T-helper 17 cell (primary cell): ENCODE measurements at places on chromosomes 4 and X.

DNA sequence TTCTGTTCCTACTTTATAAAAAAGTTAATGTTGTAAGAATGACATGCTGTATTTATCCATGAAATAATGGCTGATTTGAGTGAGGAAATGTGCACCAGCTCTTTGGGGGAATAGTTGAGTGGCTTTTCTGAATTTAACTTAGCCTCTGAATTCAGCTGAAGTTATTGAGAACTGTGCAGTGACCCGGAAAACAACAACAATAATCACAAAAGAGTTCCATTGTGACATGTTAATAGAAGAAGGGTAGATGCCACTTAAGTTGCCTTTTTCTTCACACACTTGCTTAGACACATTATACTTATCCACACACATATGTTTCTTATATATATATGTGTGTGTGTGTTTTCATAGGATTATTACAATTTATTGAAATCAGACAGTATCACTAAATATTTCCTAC, 301.2 kb downstream of the BMPR1B start:
- no peaks in the 10 kb centered on the region for H3K36me3 ChIP-seq
- no peak for DNase-seq

DNA sequence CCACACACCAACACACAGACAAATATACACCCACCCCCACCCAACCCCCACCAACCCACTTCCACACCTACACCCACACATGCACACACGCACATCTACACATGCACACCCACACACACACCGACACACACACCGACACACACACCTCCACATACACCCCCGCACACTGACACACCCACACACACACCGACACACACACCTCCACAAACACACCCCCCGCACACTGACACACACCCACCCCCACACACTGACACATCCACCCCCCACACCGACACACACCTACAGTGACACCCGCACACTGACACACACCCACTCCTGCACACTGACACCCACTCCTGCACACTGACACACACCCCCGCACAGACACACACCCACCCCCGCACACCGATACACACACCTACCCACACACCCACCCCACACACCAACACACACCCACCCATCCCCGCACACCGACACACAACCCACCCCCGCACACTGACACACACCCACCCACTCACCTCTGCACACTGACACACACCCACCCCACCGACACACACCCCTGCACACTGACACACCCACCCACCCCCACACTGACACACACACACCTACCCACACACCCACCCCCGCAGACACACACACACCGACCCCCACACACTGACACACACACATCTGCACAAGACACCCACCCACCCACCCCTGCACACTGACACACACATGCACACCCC, 31.1 kb downstream of the FGFRL1 start:
- no peak overlapping the region for H3K27ac ChIP-seq
- H3K27me3 ChIP-seq: peaks cover 17% of the 10 kb centered on the region
- no peaks in the 10 kb centered on the region for H3K36me3 ChIP-seq
- DNase-seq: no peak
- no peak overlapping the region for H3K4me3 ChIP-seq
- H3K4me1 ChIP-seq: peaks cover 6% of the 10 kb centered on the region

- H3K27me3 ChIP-seq: no peaks in the 10 kb centered on the region
- DNase-seq: no peak
- no peaks in the 10 kb centered on the region for H3K4me1 ChIP-seq
- H3K4me3 ChIP-seq: no peak overlapping the region
Measured at GRCh38 chr4:171896426-171896825, 83.2 kb downstream of the GALNTL6 start.

DNA sequence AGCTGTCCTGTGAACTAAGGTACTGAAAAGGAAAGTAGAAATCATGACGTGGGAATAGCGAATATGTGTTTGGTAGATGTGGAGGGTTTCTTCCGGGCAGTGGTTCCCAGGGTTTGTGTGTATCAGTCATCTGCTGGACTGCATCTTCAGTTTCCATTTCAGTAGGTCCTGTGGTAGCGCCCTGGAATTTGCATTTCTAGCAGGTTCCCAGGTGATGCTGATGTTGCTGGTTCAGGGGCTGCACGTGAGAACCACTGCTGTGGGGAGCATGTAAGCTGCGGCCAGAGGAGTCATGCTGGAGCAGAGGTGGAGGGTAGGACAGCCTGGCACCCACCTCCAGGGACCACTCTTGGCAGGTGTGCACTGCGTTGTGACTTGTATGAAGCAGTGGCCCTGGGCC, 47.1 kb downstream of the ARHGAP10 start:
- H3K4me3 ChIP-seq: peak overlapping the region; percentile 37
- H3K36me3 ChIP-seq: no peaks in the 10 kb centered on the region
- H3K27me3 ChIP-seq: no peaks in the 10 kb centered on the region
- peaks cover 37% of the 10 kb centered on the region for H3K4me1 ChIP-seq
- no peak for DNase-seq

DNA sequence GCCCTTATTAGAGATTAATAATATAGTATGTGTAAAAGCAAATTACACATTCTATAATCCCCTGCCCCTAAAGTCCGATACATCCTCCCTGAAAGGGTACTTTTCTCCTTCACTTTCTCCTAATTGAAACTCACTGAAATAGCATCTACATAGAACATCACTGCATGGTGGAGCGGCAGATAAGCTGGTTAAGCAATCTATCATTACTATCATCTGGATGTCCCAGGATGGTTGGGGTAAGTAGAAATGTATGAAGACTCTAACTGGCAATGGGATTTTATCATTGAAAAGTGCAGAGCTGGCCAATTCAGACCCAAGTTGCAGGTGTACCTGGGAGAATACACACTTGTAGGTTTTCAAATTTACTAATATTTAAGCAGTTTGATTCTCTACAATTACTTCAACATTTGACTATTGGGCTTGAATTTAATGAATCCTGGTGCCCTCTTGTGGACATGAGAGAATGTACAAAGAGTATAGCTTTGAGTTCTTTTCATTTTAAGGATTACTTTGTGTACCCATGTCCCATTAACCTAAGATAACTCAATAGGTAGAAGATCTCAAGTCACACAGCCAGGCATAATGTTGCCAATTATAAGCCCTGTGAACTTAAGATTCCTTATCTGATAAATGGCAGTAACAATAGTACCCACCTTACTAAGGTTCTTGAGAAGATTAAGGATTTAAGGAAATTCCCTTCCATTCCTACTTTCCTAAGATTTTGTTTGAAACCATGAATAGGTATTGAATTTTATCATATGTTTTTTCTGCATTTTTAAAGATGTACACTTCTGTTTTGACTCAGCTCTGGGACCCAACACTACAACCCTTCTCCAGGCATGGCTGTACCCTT, 69.8 kb downstream of the SHROOM3 start:
- H3K36me3 ChIP-seq: no peaks in the 10 kb centered on the region
- peaks cover 39% of the 10 kb centered on the region for H3K27me3 ChIP-seq
- no peak for DNase-seq
- H3K27ac ChIP-seq: no peak overlapping the region
- H3K4me1 ChIP-seq: peaks cover 4% of the 10 kb centered on the region
- no peak overlapping the region for H3K4me3 ChIP-seq

GRCh38 chrX:45811326-45811725, 610.6 kb upstream of the DIPK2B start:
- no peaks in the 10 kb centered on the region for H3K27me3 ChIP-seq
- H3K36me3 ChIP-seq: no peaks in the 10 kb centered on the region
- no peak for DNase-seq
- no peak overlapping the region for H3K4me3 ChIP-seq
